ENCODE measurements at places on chromosomes 5 and 9.

- ATAC-seq = peak; percentile 10
Measured at GRCh38 chr9:128144239-128145181, 4.7 kb upstream of the LCN2 start.

DNA sequence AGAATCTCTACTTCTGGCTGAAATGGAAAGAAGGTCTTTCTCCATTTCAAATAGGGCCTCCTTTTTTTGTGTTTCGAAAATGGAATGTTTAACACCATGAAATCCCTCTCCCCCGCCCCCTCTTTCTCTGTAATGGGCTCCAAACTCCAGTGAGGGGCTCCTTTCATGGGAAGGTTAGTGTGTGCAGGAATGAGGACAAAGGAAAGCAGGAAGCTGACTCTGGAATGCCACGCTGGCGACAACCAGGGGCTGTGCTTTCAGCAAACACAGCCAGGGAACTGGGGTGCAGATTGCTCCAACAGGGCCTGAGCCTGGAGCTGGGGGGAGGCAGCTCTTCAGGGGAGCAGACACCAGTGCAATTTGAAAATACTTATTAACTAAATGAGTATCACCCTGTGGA, 82.8 kb downstream of the CRB2 start:
- peak; percentile 65 for ATAC-seq

GRCh38 chr5:14186059-14186830, 43.1 kb downstream of the TRIO start:
- no peak for ATAC-seq

DNA sequence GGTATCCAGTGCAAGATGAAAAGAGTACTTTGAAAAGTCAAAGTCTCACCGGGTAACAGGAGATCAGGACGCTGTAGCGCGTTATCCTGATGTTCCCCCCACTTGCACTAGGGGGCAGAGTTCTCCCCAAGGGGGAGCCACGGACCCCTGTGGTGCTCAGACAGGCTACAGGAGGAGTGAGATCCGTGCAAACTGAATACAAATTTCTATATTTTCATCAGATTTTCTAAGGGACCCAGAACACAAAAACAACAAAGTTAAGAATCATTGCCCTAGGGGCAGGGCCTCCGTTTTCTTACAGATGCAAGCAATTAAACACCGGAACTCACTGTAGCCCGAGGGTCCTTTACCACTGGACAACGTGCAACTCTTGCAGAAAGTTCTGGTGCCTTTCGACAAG, 2.0 kb downstream of the MYO10 start:
- peak; percentile 39 for ATAC-seq

DNA sequence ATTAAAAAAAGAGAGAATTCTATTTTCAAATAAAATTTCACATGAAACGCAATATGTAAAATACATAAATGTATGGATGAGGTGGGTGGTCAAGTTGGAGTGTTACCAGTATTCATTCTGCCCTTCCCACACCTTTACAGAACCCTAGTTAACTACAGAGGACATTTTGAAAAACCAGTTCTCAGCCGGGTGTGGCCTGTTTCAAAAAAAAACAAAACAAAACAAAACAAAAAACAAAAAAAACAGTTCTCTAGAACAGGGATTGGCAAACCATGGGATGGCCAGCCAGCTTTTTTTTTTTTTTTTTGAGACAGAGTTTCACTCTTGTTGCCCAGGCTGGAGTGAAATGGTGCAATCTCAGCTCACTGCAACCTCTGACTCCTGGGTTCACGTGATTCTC, 28.4 kb upstream of the HK3 start:
- ATAC-seq = no peak

GRCh38 chr5:133471699-133472098, 140.6 kb downstream of the FSTL4 start:
- no peak for ATAC-seq

Data from motor neuron (in vitro differentiated cells).